Esophagus squamous epithelium (tissue), 5 donors: ENCODE measurements at places on chromosomes 1 and 21.

DNA sequence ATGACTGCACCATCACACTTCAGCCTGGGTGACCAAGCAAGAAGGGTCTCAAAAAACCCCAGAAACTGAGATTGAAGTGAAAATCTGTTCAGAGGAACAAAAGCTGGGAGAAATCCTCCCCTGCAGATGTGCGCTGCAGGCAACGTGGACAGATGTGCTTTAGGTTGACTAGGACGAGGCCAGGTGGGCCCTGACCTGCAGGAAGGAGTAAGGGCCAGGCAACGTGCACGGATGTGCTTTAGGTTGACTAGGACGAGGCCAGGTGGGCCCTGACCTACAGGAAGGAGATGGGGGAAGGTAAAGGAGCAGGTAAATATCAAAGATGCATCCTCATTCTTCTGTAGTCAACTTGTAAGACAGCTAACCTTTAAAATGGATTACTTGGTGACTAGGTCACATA is 2.5 kb upstream of the KRTAP12-1 start:
- DNase-seq, result no peak

DNA sequence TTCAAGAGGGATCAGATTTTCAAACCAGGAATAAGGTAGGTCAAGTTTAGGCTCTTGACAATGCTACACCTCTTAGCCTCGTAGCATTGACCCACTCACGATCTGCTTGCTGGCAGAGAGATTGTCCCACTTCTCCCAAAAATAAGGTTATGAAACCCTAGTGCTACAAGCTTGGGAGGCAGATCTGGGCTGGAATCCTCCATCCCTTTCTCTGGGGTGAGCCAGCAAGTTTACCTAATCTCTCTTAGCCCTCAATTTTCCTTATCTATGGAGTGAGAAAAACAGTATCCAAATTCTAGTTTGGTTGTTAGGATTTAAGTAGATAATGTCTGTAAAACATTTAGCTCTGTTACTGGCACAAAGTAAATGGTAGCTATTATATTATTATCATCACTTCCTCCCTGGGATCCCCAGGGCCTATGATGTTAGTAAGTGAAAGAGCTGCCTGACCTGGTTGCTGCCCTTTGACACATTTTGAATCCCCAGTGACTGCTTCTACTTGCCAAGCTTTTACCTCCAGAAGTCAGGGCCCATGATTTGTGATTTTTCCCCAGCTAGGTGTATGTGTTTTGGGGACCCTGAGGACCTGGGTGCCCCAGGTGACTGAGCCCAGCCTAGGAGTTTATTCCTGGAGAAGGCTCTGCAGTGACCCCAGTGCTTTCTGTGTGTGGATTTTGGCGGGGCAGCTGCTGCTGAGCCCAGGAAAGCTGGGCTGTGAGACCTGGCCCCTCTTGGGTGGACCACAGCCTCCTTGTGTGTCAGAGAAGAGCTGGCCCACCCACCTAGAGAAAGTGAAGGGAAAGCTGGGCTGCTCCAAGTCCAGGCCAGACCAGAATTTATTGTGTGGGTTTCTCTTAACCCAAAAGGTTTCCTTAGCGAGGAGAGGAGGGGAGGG is 48.2 kb upstream of the VANGL1 start:
- DNase-seq, result no peak

GRCh38 chr1:222886194-222886854 is 71.5 kb downstream of the DISP1 start:
- DNase-seq, result no peak

DNA sequence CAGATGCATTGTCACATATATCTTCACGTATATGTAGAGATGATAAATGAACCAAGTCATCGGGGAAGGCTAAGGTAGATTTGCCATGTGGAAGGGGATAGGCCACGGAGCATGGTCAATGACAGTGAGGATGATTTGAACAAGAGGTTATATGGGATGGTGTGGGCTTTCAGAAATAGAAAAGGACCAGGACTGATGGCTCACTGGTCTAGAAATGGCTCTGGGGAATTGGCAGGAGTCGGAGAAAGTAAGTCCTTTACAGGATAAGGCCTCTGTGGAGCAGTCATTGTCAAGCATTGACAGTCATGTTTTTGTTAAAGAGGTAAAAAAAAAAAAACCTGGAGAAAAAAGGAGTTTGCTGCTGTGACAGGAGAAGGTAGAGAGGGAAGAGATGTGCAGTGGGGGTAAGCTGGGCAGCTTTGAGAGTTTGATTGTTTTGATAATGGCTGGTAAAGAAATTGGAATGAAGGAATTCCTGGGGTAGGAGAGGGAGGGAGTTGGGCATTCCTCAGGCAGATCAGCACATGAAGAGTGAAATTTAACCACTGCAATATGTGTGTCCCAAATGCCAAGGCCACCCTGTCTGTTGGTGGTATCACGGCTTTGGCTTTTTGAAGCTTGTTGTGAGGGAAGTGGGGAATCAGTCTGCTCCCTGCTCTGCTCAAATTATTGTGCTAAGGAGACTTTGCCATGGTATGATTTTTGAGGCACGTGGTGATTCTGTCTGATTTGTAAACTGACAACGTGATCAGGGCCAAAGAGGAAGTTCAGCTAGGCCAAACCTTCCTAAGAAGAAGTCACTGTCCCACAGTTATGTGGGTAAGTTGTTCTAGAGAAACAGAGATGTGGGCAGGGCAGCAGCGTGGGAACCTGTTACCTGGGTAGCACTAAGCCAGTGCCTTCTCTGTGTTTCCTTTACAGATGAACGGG is 26.0 kb downstream of the MACF1 start:
- DNase-seq, result no peak

GRCh38 chr21:44785620-44786335 is 15.8 kb downstream of the UBE2G2 start:
- no peak for DNase-seq

DNA sequence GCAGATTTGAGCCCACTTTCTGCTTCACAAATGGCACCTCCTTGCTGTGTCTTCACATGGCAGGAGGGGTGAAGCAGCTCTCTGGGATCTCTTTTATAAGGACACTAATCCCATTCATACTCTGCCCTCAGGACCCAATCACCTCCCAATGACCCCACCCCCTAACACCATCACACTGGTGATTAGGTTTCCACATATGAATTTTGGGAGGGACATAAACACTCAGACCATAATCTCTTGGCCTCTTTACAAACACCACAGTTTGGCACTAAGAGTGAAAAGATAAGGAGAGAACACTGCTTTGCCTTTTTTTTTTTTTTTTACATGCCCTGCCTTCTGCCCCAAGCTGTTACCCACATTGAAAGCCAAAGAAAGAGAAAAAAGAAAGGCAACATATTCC is 166.2 kb upstream of the NFIA start:
- no peak for DNase-seq
